Hindlimb muscle (tissue), 1 donor: ENCODE measurements at places on chromosomes 16 and 17.
A peak's percentile ranks its signal among the peaks of the same experiment; 100 is the strongest.

DNA sequence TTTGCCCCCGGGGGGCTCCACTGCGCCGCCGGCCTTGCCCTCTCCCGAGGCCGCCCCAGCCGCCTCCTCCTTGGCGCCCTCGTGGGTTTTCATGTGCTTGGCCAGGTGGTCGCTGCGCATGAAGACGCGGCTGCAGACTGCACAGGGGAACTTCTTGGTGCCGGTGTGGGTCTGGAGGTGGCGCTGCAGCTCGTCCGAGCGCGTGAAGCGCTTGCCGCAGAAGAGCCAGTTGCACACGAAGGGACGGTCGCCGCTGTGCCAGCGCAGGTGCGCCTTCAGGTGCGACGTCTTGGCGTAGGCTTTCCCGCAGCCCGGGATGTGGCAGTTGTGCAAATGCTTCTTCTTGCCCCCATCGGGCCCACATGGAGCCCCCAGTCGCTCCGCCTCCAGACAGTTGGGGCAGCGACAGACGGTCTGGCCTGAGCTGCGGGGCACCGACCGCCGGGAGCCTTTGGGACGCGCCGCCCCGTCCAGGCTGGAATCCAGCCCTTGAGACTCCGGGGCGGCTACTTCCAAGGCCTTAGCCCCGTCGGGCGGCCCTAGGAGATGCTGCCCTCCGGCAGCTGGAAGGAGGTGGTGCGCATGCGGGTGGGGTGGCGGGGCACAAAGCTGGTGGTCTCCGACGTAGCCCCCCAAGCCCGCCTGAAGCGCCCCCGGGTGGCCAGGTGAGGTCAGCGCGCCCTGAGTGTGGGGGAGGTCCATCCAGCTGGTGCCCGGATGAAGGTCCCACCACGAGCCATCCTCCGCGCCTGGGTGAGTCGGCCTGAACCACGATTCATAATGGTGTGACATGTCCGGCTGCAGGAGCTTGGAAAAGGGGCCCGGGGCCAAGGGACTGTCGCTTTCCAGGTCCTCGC, 3.4 kb downstream of the SP6 start:
- DNase-seq, result no peak

GRCh38 chr17:81121841-81122733, 43.2 kb upstream of the PVALEF start:
- no peak for DNase-seq

DNA sequence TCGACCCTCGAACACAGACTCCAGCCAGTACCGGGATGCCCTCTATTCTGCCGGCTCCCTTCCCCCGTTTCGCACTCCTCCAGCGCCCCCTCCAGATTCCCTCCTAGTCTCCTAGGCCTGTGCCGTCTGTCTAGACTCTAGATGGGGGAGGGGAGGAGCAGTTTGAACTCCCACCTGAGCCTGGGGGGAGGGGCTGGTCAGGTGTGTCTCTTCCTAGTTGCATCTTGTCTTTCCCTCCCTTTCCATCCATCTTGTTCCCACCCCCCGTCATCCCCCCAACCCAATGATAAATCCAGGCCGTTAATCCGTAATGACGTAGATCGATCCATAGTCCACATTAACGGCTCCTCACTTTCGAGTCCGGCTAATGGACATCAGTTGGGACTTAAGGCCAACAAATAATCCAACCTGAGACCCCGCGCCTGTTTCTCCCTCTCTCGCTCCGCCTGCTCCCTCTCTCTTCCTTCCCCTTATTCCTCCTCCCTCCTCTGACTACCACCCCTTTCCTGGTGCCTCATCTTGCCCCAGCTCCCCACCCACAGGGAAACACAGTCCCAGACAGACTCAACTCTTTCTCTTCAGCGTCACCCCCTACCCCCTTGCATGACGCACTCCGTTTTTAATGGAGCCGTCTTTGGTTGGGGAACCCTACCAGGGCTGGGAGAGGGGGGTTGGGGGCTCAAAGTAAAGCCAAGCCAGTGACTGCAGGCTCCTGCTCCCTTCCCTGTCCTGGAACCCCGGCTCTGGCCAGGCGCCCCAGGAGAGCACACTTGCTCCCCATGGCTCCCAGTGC, 3.4 kb upstream of the HOXB5 start:
- DNase-seq, result no peak

GRCh38 chr16:51159865-51160264, 8.8 kb upstream of the SALL1 start:
- no peak for DNase-seq

DNA sequence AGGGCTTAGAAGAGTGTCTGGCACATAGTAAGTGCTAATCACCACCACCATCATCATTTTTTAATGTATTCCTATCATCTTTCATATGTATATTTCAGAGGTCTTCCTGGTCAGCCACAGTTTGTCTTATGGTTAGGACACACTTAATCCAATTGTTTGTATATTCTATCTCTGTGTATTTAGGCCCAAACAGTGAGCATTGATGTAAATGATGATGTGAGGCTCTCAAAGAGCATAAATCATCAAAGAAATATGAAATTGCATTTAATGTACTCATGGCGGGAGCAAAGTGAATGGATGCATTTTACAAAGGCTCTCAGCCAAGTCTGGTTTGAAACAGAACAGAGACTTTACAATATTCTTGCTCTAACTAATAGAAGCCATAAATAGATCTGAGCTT, 24.1 kb upstream of the MPHOSPH6 start:
- DNase-seq, result no peak

DNA sequence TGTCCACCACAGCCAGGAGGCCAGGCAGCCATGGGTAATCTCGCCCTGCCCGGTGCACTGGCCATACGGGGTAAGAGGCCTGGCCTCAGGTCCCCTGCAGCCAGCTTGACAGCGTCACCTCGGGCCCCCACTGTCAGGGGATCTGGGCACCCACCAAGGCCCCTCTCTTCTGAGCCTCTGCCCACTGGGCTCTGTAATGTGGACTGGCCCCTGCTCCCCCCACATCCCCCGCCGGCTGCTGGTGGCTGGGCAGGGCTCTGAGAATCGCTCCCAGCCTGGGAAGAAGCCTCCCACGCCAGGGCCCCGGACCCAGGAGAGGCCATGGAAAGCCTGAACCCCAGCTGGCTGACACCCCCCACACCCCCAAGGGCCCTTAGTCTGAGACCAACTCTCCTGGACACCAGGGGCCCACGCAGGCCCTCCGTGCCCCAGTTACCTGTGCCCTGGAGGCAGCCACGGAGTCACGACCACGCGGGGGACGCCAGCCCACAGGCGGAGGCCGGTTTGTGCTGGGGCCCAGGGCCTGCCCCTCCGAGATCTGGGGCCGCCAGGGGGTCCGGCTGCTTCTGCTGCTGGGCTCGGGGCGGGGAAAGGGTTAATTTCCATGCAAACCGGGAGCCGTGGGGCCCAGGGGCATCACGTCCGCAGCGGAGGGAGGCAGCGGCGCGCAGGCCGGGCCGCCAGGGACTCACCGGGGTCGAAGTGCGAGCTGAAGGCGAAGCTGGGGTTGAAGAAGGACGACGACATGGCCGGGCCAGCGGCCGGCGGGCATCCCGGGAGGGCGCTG, at the start of gene PVALEF:
Gene PVALEF, plus strand, starts transcription at position 262 of the 787 bp plus-strand sequence. CDS start 15,720 bp downstream, outside the sequence.
- DNase-seq, result no peak

GRCh38 chr17:67137026-67137370, 92.6 kb downstream of the CACNG1 start:
- no peak for DNase-seq

DNA sequence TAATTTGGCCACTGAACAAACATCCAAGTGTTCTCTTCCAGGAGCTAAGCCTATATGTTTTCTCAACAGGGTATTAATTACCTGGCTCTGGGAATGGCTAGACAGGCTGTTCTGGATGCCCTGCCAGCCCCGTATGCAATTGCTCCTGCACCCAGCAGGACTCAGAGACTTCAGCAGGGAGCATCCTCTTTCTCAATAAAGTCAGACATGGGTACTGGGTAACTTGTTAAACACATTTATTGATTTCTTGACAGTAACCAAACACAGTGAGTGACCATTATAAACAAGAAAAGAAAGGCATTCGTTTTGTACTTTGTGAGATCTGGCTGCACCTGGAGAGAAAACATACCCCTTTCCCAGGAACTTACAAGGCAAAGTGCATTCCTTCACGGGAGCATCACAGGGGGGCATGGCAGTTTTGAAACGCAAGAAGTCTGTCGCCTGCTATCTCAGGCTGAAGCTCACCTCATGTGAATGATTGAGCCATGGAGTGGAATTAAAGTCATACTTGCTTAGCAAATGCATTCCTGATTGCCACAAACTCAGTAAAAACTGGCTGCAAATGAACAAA, 369.8 kb downstream of the UTP18 start:
- DNase-seq, result no peak

DNA sequence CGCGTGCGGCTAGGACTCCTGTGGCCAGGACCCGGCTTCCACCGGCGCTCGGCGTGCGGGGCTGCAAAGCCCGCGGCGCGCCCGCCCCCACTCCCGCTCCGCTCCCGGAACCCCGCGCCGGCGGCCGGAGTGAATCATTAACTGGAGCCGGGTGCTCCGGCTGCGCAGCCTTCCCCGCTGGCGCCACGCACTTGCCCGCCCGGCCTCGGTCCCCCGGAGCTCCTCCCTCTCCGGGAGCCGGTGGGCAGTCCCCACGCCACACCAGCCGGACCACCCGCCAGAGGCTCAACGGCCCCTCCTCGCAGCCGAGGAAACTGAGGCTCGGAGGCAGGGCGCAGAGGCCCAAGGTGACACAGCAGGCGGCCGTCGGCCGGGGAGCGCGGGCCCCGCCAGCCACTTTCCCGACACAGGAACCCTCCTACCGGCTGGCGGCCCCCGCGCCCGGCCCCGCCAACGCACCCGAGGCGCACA, 580 bp downstream of the BCAR1 start:
- no peak for DNase-seq

- no peak for DNase-seq
Measured at GRCh38 chr17:42453439-42453838, 5.2 kb upstream of the ATP6V0A1 start.

DNA sequence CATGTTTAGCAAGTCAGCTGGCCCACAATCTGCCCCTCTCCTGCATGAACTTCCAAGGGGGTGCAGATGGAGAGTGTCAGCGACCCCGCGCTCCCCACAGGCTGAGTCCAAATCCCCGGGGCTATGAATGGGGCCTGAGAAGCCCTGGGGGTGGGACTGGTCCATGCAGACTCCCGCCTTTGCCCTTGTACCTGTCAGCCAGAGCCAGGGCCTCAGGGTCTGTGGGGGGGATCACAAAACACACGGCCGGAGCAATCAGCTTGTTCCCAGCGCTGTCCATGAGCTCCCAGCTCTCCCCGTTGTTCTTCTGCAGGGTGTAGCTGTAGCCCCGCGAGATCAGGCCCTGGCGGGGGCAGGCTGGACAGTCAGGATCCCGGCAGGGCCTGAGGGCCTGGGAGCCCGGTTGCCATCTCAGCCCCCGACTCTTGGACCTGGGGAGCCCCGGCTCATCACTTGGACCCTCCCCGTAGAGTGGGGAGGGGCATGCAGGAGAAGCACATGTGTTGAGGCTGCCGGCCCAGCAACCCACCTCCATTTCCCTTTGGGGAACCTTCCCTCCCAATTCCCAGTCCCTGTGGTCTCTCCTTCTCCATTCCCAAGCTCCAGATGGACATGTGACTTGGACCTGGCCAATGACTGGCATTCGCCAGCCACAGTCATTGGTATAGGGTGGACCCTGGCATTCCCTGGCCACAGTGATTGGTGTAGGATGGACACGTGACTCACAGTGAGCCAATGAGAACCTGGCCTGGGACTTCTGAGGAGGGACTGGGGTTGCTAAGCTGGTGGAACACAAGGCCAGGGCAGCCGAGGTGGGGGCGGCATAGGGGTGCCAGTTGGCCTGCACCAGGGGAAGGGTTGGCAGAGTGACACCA, 42.4 kb downstream of the PPL start:
- DNase-seq, result no peak

DNA sequence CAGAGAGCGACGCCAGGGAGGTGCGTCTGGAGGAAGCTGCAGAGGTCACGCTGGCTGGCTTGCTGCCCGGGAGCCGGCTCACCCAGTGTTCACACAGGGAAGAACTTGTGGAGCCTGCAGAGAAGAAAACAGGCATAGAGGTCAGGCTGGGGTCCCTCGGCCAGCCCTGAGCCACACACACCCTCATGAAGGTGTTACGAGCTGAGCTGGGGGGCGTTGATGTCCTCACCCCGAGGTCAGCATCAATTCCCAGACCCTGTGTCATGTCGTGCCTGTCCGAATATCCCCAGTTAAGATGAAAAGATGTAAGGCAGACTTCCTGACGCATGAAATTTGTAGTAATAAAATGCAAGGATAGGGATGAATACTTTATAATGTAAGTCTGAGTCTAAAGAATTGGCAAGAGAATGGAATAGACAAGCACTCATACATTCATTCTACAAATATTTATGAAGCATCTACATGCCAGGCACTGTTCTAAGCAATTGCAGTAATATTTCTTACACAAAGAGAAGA, 77.1 kb downstream of the USP31 start:
- peak; percentile 18 for DNase-seq

- no peak for DNase-seq
Measured at GRCh38 chr16:80034948-80035663, 434.6 kb upstream of the MAF start.

GRCh38 chr16:88686439-88687253, at the start of gene SNAI3:
Gene SNAI3, minus strand, starts transcription at chr16:88686507. Its CDS starts 101 bp downstream, at chr16:88686406.
- DNase-seq, result peak; percentile 66

- DNase-seq, result no peak
Measured at GRCh38 chr17:39704821-39705551, 5.1 kb downstream of the ERBB2 start.

DNA sequence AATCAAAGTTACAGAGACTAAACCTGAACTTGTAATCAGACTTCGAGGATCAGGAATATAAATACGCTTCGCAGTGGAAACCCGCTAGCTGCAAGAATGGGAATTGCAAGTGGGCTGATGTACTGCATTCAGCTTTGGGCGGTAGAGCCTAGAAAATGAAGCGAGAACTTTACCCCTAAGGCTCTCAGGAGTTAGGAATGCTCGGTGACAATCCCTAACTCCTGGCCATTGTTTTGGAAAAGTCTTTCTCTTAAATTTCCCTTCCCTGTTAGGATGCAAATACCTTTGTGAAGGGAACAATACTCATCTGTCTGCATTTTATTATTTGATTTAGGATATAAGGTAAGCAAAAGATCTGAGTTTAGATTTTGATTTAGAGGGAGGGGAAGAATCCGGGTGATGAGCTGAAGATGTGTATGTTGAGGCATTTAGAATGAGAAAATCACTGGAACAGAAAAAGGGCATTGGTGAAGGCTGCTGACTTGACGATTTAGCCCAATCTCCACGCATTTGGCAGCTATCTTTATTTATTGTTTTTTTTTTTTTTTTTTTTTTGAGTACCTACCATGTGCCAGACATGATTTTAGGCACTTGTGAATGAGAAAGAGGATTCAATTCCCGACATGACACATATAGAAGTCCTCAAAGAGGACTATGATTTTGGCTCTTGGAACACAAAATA, 2.2 kb upstream of the TOX3 start:
- DNase-seq, result no peak

- peak; percentile 4 for DNase-seq
Measured at GRCh38 chr16:68707340-68708152, 29.5 kb upstream of the CDH1 start.

GRCh38 chr16:12392585-12393091, 411.0 kb downstream of the CPPED1 start:
- DNase-seq, result peak; percentile 54
